GM10248 (cell line): ENCODE measurements at places on chromosomes 6 and 20.

DNA sequence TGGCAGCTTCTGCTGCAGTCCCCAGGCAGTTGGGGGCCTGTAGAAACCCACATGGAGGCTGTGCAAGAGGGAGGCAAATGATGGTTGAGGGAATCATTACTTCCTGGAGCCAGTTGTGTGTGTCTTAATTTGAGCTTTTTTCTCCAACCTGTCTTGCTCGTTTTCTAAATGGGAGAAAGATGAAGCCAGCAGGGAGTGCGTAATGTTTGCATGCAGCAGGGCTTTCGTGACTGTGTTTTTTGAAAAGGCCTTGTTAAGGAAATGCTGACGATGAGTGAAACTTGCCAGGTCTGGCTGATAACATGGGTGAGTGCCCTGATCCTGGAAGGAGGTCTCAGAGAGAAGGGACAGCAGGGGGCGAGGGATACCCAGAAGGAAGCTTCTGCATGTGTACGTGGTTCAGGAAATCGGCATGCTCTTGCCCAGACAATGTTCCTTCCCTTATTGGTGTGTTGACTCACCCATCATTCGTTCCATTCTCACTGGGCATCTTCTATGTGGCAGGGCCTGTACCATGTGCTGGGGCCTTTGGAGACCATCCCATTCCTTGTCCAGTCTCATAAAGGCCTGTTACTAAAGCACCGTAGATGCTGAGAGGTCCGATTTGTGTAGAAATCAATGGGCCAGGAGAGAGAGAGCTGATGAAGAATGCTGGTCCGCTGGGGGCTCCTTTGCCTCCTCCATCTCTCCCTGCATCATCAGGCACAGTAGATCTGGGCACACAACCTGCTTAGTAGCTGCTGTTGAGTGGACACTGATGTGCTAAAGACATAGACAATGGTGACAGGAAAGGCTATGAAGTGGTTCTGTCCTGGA is 27.4 kb downstream of the GLP1R start:
- no peak for DNase-seq

DNA sequence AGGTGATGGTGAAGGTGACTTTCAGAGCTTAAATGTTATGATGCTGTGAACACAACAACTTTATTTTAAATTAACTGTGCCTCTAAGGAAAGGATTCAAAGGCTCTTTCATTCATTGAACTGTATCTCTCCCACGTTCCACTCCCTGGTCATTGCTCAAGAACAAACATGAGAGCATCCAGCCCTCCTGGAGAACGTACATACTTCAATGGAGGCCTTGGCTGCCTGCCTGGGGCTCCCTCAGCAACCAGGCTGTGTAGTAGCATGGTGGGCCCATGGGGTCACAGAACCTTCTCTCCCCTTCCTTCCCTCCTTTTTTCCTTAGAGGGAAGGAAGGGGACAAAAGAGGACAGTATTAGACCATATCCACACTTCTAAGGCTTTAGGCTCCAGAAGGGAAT is 234.3 kb downstream of the CDC5L start:
- no peak for DNase-seq

DNA sequence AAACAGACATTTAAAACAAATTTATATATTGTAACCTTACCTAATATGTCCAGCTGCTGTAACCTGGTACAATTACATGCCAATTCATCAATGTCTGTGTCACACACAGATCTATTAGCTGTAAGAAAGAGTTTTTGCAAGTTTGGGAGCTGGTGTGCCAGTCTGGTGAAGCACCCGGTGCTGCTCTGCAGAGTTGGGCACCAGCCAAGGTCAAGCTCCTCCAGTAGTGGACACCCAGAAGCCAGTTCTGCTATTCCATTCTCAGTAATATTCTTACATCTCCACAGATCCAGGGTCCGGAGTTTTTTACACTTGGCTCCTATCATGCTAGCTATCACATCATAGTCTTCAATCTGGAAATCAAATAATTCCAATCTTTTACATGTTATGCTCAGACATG is 41.0 kb downstream of the POU3F2 start:
- no peak for DNase-seq

- no peak for DNase-seq
Observed at GRCh38 chr20:60341062-60341461, 382.8 kb downstream of the CDH26 start.

DNA sequence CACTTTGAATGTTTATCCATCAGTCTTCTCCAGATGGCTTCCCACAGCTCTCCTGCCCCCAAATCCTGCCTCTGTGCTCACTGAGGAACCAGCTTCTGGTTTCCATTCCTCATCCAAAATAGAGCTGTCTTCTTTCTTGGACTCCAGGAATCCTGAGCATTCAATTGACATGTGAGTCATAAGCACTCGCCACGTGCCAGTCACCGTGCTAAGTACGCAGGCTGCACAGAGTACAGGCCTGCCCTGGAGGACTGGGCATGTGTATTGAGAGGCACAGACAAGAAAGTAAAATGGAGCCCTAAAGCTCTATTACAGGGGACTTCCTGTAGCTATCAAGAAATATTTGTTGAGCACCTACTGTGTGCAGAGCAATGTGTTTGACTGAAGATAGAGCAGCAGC is 39.7 kb upstream of the LRFN2 start:
- no peak for DNase-seq

DNA sequence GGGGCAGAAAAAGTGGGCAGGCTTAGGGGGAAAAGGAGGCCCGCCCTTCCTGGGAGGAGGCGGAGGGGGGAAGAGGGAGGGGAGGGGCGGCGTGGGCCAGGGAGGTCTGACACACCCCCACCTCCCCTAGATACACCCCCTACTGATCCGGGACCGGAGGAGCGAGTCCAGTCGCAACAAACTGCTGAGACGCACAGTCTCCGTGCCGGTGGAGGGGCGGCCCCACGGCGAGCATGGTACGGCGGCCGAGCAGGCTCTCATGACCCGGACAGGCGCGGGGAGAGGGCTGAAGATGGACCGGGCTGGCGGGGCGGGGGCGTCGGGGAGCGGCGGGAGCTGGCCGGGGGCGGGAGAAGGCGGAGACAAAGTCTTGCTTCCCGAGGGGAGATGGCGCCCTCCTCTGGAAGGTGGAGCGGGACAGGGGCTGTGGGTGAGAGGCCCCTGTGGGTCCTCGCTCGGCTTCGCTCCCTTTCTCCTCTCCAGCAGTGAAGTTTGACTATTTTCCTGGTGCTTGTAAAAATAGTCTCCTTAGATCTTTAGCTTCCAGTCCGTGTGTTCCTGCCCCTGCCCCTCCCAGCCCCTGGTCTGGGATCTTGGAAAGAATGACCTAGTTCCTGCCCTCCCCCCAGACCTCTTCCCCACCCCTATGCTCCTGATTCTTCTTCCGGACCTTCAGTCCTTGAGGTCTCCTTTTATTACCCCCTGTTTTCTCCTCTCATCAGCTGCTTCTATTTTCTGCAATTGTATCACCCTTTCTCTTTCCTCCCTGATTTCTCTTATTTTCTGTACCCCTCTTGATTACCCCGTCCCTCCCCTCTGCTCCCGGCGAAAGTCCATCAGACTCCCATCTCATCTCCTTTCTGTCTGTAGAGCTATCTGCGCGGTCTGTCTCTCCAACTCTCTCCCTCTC is 6.1 kb downstream of the SYNGAP1 start:
- peak; percentile 86 for DNase-seq

- DNase-seq, result peak; percentile 60
Observed at GRCh38 chr20:13659288-13659687, 20.6 kb upstream of the TASP1 start.

- DNase-seq, result peak; percentile 13
Observed at GRCh38 chr6:93418033-93418407, 1.3 kb downstream of the EPHA7 start.

DNA sequence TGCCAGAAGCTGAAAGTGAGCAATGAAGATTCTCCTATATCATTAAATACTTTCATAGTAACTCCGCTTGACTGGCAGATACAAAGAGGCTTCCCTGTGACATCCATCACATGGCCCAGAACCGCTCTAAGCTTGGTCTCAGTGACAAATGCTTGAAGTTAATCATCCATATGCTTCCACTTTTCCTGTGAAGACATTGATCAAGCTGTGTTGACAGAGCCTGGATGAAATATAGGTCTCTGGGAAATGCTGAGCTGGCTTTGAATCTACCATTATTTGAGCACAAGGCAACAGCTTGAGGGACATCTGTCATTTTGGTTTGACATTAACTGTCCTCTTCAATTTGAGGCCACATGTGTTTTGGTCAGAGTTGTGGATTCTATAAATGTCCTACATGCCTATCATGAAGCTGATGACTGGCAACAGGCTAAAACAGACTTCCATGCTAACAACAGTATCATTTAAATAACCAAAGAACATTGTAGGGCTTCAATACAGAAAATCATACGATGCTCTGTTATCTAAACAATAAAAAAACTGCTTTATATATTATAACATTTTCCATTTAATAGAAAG is 402.2 kb upstream of the IRAK1BP1 start:
- no peak for DNase-seq

DNA sequence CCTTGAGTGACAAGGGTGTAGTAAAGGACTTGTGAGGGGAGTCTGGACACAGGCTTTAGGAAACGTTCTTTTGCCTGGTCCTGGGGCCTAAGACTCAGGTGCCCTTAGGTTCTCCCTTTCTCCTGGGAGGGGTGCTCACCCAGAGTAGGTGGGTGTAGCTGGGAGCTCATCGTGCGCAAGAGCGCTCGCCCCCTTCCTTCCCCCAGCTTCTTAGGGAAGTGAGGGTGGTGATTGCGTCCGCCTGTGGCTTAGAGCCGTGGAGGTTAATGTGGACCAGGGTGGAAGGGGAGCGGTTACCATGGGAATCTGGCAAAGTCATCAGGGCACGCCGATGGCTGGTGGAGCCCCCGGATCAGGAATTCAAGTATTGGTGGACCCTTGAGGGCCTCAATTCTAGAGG is 3.3 kb upstream of the AARS2 start:
- DNase-seq, result no peak

DNA sequence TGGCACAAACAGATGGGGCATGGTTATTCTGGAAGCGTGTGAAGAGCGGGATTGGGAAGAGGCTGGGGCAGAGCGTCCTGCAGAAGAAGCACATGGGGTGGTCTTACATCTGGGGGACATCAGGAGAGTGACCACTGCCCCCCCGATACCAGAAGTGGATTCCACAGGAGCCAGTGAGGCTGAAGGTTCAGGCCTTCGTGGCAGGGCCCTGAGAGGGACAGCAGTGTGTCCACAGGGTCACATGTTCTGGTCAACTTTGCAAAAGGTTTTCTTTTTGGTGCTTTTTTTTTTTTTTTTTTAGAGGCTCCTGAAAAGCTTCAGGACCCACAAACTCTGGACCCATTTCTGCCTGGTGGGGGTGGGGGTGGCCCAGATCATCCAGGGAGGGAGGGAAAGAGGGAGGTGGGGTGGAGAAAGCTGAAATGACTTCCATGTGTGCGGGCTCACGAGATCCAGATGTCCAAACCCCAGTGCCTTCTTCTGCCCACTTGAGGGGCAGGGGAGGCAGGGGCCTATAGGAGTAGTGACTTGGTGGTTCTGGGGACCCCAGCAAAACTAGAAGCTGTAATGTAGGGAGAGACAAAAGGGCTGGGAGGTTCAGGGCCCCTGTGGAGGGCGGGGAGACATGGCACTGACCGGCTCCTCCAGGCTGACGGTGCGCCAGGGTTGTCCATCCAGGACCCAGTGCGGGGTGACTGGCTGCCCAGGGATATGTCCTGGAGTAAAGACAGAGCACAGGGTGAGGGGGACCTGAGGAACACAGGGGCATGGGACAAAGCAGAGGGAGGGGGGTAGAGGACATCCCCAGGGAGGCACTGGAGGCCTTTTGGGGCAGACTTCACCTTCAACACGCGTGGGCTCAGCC is 2.7 kb downstream of the ADAM33 start:
- no peak for DNase-seq

- DNase-seq, result no peak
Observed at GRCh38 chr20:10200330-10200729, 18.3 kb upstream of the SNAP25 start.

DNA sequence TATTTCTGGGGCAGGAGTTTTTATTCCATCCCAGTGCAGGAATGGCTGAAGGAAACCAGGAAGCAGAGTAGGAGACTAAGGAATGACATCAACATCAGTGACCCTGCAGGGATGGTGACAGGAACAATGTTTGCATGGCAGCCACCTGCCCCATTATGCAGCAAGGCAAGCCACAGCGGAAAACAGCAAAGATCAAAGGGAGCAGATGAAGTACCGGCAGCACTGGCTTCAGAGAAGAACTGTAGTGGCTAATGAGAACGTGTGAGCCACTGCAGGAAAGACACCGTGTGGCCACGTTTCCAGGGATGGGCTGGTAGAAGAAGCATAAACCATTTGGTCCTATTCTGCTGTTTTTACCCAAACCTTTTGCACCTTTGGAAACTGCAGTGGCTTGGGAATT is 52.9 kb upstream of the TAB2 start:
- no peak for DNase-seq

- DNase-seq, result no peak
Observed at GRCh38 chr6:47371139-47371869, 61.6 kb upstream of the TNFRSF21 start.
